ENCODE measurements at places on chromosomes 5 and 9.

DNA sequence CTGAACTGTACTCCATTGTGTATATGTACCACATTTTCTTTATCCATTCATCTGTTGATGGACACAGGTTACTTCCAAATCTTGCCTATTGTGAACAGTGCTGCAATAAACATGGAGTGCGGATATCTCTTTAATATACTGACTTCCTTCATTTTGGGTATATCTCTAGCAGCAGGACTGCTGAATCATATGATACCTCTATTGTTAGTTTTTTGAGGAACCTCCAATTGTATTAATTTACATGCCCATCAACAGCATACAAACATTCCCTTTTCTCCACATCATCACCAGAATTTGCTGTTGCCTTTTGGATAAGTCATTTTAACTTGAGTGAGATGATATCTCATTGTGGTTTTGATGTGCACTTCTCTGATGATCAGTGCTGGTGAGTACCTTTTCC, 81.8 kb upstream of the FAM120A start:
- DNase-seq, result no peak

- no peak for DNase-seq
Observed at GRCh38 chr5:92505145-92505544, 1075.9 kb downstream of the NR2F1-AS1 start.

GRCh38 chr9:131239161-131239975, 36.9 kb downstream of the FAM78A start:
- no peak for DNase-seq

- peak; percentile 85 for DNase-seq
Observed at GRCh38 chr9:71783120-71783523, 14.8 kb upstream of the CEMIP2 start.

- DNase-seq, result no peak
Observed at GRCh38 chr9:73683862-73684591, 532.4 kb downstream of the ANXA1 start.

- DNase-seq, result no peak
Observed at GRCh38 chr9:36901528-36901927, 132.5 kb downstream of the PAX5 start.

GRCh38 chr9:8622871-8623270, 823.3 kb upstream of the DMAC1 start:
- DNase-seq, result no peak

DNA sequence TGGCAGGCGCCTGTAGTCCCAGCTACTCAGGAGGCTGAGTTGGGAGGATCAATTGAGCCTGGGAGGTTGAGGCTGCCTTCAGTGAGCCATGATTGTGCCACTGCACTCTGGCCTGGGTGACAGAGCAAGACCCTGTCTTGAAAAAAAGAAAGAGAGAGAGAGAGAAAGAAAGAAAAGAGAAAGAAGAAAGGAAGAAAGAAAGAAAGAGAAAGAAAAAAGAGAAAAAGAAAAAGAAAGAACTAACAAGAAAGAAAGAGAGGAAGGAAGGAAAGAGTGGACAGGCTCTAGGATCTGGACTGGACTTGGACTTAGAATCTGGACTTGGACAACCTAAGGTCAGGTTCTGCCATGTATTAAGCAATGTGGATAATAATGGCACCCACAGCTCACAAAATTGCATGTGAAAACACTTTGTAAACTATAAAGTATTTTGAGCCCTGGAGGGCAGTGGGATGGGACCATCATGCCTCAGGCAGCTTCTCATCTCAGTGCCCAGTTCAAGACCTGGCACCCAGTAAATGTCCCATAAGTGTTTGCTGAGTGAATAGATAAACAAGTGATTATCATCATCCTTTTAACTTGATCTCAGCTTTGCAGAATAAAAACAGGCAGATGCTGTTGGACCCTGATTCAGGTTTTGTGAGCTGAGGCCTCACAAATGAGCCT, 12.8 kb upstream of the PHF19 start:
- no peak for DNase-seq

GRCh38 chr9:8205576-8205975, 406.0 kb upstream of the DMAC1 start:
- DNase-seq, result no peak

GRCh38 chr5:17802256-17802655, 168.0 kb downstream of the TAF11L14 start:
- no peak for DNase-seq

- DNase-seq, result no peak
Observed at GRCh38 chr5:108101130-108101529, 280.8 kb downstream of the FBXL17 start.

DNA sequence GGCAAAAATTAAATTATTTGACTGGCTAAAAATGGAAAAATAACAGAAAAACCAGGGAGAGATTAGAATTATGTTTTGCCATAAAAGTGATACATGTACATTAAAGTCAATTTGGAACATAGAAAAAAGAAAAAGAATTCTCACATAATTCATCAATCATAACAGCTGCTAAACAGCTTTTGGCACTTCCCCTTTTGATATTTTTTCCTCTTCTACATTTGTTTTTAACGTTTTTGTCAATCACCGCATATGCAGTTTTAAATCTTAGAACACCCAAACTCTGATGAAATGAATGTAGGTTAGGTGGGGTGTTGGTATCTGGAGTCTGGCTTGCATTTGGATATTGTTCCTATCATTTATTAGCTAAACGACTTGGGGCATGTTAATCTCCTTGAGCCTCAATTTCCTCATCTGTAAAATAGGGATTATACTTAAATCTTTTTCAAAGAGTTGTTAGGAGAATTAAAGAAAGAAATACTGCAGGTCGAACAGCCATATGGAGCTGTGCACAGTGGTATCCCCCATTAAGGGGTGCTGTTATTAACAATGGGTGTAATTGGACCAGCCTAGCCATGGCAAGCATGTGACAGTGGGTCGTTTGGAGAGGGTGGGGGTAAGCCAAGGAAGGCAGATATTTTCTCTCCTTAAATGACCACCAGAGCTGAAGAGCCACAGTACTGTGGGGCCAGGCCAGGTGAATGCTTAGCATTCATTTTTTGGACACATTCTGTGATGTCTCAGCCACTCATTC, 22.6 kb downstream of the NPR3 start:
- DNase-seq, result no peak

DNA sequence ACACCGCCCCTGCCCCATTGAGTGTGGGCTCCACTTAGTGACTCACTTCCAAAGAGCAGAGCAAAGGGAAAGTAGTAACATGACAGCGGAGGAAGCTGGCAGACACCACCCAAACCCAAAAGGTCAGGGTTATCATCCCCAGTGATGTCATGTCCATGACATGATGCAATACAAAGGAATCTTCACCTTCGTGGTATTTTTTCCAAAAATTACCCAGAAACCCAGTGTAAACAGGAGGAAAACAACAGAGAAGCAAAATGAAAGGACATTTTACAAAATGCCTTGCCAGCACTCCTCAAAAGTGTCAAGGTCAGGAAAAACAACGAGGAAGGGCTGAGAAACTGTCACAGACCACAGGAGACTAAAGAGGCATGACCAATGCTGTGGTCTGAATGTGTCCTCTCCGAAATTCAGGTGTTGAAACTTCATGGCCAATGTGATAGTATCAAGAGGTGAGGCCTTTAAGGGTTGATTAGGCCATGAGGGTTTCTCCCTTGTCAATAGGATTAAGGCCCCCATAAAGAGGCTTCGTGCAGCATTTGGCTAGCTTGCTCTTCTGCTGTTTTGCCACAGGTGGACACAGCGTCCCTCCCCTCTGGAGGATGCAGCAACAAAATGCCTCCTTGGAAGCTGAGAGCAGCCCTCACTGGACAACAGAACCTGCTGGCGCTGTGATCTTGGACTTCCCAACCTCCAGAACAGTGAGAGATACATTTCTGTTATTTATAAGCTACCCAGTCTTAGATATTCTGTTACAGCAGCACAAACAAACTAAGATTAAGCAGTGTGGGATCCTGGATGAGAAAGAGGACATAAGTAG, 30.5 kb upstream of the MED10 start:
- no peak for DNase-seq

DNA sequence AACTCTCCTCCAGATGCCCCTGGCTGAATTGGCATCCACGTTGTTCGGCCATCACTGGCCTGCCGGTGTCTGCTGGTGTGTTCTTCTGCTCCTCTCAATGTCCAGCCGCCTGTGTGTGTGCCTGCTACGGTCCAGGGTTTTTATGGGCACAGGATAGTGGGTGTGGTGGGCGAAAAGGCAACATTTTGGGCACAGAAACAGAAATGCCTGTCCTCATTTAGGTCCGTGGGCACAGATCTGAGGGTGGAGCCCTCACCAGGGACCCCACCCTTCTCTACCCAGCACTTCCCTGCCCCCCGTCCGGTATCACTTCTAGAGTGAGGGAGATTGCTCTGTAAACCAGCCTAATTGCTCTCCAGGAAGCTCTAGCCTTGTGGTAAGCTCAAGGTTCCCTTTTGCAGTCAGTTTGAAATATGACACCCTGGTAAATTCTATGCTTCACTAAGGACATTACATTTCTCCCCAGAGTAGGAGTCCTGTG, 410.1 kb downstream of the MAT2B start:
- DNase-seq, result no peak

DNA sequence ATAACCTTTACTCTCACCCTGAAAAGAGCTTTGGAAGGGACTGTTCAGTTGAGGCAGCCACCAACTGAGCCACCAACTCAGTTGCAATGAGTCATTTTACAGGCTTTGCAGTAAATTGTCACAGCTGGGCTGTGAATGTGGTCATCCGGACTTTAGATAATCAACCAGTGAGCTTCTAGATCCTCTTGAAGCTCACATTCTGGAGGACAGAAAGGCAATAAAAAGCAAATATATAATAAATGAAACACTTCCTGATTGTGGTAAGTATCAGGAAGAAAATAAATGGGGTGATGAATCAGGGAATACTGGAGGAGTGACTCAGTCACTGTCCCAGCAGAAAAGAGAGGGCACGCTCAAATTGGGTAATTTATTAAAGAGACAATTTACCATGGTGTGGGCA, 13.2 kb upstream of the C5orf58 start:
- DNase-seq, result no peak

GRCh38 chr5:14576206-14576605, 5.4 kb upstream of the OTULINL start:
- no peak for DNase-seq

DNA sequence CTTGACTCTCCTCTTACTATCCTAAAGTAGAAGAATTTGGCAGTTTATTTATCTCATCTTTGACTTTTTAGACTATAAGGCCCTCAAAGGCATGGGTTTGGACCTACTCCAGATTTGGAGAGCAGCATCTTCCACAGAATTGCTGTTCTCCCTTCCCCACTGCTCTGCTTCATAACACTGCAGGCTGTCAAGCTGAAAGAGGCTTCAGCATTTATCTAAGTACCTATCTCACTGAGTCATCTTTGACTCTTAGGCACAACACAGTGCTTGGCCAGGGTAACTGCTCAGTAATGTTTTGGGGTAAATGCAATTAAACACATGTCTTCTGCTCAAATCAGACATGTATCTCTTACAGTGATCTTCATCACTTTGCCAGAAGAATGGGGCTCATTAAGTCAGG, 60.6 kb downstream of the GRIN3A start:
- DNase-seq, result no peak

GRCh38 chr5:74288448-74289108, 351.9 kb downstream of the ENC1 start:
- DNase-seq, result no peak

- DNase-seq, result no peak
Observed at GRCh38 chr5:50699737-50700136, 33.3 kb downstream of the PARP8 start.

GRCh38 chr5:93099902-93100347, 481.1 kb downstream of the NR2F1-AS1 start:
- DNase-seq, result no peak

DNA sequence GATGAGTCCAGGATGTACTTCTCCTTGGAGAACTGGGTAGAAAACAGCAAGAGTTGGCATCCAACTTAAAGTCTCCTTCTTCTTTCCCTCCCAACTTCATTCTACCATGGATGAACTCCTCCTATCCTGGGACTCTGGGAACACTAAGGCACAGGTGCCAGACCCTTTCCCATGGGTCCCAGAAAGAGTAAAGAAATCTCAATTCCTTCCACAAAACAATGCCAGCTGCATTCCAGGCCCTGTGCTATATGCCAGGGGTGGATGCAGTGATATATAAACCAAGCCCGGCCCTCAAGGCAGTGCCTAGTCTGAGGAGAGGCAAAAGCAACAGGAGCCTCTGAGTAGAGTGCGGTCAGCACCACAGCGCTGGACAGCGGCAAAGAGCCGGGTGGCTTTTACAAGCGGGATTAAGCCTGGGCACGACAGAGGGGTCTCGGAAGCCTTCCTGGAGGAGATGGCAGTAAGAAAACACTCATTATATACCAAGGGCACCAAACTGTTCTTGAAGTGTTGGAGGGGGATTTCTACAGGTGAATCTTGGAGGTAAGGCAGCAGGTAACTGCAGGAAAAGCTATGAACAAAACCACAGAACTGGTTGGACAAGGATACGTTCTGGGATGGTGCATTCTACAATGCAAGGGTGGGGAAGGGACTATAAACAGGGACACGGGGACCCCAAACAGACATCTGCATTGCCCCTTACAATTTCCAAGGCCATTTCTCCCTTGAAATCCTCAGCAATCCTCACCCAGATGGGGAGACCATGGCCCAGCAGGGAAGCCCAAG, 16.4 kb upstream of the TOR2A start:
- DNase-seq, result no peak

DNA sequence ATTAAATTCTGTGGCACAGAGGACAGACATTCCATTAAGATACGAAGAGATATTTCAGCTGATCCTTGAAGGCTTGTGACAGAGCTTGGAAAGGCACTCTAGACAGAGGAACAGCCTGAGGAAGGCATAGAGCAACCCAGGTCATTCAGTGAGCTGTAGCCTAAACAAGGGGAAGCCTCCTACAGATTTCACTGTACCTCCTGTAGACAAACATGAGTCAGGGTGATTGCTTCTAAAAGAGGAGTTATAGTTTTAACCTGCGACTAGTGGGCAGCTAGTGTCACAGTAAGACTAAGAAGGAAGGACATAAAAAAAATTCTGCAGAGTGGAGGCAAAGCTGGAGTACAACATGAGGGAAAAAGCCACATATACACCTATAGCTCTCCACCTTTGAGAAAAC, 43.5 kb upstream of the ANKDD1B start:
- peak; percentile 16 for DNase-seq

DNA sequence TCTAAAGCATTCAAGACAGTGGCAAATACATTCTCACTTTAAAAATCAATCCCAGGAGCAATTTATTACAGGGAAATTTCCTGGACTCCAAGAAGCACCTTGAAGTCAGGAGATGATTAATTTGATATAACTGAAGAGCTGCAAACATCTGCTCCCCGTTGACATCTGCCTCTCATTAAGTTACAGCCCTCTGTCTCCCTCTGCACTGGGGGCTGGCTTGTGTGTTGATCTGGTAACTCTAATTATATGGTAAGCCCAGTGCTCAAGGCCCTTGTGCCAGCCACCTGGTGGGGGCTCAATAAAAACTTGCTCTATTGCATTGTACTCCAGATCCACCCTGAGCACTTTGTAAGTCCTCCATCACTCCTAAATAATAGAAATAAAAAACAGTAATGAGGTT, 131.1 kb upstream of the ZNF462 start:
- DNase-seq, result no peak

GRCh38 chr9:5513966-5514616, 3.8 kb downstream of the PDCD1LG2 start:
- DNase-seq, result no peak

- no peak for DNase-seq
Observed at GRCh38 chr5:138458384-138458783, 6.9 kb upstream of the EGR1 start.

GRCh38 chr9:3497857-3498256, 27.9 kb downstream of the RFX3 start:
- DNase-seq, result no peak
